NCI-H1930 (cell line): ENCODE measurements at places on chromosomes 1 and 21.

- DNase-seq: no peak
Observed at GRCh38 chr21:34035619-34036354, 37.6 kb upstream of the MRPS6 start.

DNA sequence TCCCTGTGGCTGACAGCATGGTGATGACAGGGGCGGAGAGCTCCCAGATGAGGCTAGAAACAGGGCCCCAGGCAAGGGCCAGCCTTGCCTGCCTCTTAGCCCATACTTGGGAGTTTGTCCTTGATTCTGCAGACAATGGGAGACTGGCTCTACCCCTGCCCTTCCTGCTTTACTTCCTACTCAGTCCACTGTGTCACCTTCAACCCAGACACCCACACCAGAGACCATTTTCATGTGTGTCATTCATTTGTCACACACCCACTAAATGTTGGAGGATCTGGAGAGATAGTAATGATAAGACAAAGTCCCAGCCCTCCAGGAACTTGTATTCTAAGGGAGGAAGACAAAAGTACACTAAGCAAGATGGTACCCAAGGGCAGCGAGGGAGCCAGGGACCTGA is 43.7 kb downstream of the SYT6 start:
- DNase-seq: no peak

- no peak for DNase-seq
Observed at GRCh38 chr1:243315893-243316292, 60.1 kb downstream of the SDCCAG8 start.

DNA sequence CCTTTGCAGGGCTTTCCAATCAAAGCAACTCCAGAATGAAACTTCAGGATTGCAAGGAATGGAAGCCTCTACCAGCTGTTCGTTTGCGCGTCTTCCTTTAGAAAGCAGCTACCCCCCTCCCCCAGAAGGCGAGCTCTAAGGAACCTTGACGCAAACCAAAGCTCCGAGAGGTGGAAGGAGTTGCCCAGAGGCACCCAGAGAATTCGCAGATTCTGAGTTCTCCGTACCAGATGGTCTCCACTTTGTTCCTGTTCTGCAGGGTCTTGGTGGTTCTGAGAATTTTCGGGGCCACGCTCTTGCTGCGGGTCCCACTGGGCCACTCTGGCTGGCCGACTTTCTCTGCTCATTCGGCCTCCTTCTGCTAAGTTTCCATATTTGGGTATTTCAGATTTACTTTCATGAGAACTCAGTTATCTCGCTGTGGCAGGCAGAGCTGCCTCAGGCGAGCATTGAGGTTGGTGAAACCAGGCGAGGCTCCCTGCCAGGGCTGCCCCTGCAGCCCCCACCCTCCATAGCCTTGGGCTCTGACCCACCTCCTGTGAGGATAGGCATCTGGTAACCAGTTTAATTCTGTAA is 801 bp downstream of the TRAF5 start:
- DNase-seq: no peak

DNA sequence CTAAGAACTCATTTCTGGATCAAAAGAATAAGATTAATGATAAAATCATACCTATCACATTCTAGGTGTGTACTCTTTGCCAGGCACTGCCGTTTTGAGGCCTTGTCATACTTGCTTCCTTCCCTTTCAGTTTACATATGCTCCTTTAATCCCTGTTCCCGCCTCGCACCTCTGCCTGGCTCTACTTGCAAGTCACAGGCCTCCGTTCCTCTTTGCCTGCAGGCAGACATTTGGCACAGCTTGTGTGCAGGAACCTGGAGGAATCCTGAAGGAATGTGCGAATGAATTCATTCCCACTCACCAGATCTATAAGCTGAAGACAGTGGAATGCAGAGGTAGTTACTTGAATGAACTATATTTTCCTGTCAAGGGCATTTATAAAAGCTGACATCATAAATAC is 13.8 kb downstream of the WLS start:
- no peak for DNase-seq

GRCh38 chr21:29825345-29825744 is 114.5 kb downstream of the GRIK1 start:
- DNase-seq: no peak

GRCh38 chr1:100440075-100440809 is 87.9 kb downstream of the CDC14A start:
- DNase-seq: no peak

DNA sequence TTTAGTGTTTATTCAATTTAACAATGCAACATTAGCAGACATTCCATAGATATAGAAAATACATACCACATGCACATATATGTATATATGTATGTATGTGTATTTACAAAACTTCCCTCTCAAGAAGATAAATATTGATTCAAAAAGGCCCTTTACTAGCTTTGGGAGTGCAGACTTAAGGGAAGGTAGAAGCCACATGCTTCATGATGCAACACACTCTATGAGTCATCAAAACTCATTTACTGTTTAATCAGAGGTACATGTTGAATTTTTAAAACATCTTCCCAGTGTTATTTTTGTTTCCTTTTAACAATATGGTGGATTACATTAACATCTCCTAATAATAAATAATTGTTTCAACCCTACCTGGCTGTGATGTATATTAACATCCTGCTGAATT is 61.4 kb upstream of the KIRREL1 start:
- DNase-seq: no peak

DNA sequence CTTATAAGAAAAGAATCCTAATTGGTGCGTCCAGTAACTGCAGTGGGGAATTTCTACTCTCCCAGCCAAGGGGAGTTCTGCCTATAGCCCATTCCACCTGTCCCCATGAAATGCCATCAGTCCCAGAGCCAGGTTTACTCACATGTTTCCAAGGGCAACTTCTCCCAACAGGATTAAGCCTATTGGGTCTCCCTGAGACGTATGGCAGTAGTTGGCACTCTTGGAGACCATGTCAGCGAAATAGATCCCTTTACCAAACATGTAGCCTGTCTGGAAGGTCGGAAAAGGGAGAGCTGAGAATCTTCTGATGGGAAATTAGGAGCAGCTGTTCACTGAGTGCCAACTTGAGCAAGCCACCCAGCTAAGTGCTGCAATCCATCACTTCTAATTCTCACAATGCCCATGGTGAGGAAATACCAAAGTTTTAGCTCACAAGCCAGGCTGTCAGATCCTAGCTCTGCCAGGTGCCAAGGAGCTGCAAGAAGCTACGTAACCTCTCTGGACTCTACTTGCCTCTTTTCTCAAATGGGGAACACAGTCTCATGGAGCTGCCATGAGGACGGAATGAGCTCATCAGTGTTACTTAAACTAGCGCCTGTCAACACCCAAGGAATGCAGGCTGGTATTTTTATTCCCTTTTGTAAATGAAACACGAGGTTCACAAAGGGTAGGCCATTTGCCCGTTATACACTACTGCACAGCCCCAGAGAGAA is 43.9 kb downstream of the PARP1 start:
- no peak for DNase-seq

GRCh38 chr1:77060000-77060399 is 159.2 kb downstream of the PIGK start:
- no peak for DNase-seq

GRCh38 chr1:51705035-51705434 is 88.1 kb downstream of the OSBPL9 start:
- DNase-seq: no peak

- no peak for DNase-seq
Observed at GRCh38 chr1:36448530-36449056, 1.7 kb downstream of the OSCP1 start.

GRCh38 chr1:226687426-226687825 is 51.7 kb downstream of the ITPKB start:
- DNase-seq: no peak

GRCh38 chr1:110211496-110212168 is 1.5 kb downstream of the KCNC4 start:
- no peak for DNase-seq

DNA sequence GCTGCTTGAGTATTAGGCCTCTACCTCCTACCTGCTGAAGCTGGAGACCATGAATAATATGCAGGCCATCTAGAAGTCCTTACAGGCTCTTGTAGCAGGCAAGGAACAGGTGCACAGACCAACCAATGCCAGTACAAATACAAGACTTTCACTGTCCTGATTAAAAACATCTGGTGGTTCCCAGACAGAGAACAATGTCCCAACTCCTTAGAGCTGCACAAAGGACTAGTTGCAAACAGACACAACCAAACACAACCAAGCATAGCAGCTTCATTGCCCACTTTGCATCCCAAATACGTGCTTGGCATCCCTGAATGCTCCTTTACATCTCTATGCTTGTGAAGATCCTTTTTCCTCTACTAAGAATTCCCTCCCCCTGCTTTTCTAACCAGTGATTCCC is 98.1 kb upstream of the CXADR start:
- DNase-seq: no peak

- no peak for DNase-seq
Observed at GRCh38 chr21:38256599-38257302, at the start of gene KCNJ15. KCNJ15 (plus strand) TSS chr21:38256991; CDS start chr21:38299262, 42,271 bp downstream.

DNA sequence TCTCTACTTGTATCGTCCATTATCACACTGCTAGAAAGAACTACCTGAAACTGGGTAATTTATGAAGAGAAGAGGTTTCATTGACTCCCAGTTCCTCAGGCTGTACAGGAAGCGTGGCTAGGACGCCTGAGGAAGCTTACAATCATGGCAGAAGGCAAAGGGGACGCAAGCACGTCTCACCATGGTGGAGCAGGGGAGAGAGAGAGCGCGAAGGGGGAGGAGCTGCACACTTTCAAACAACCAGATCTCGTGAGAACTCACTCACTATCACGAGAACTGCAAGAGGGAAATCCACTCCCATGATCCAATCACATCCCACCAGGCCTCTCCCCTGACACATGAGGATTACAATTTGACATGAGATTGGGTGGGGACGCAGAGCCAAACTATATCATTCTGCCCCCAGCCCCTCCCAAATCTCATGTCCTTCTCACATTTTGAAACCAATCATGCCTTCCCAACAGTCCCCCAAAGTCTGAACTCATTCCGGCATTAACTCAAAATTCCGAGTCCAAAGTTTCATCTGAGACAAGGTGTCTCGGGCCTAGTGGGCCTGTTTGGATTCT is 8.0 kb downstream of the MMEL1 start:
- DNase-seq: no peak

GRCh38 chr1:232983375-232983774 is 33.0 kb downstream of the NTPCR start:
- no peak for DNase-seq
